ENCODE measurements at places on chromosomes 1 and 21.

GRCh38 chr1:70528590-70529333, 117.7 kb downstream of the CTH start:
- peak; percentile 4 for DNase-seq

DNA sequence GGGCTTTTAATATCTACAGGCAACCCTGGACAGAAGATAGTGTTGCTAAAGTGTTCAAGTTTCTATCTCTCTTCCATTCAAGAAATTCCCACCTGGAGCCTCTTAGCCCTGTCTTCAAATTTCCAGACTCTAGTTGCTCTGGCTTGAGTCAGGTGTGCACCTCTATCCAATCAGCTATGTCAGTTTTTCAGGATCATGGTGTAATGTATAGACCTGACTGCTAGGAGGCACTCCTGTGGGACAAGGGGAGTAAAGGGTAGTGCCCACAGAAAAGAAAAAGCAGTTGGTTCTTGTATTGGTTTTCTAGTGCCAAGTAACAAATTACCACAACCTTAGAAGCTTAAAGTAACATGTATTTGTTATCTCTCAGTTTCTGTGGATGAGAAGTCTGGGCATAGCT, 6.2 kb upstream of the ZRANB2 start:
- no peak for DNase-seq

- DNase-seq, result no peak
Measured at GRCh38 chr1:178092878-178093493, 918 bp upstream of the RASAL2 start.

GRCh38 chr1:172670791-172671190, 11.9 kb downstream of the FASLG start:
- DNase-seq, result no peak

GRCh38 chr1:27885114-27885528, 12.8 kb downstream of the THEMIS2 start:
- no peak for DNase-seq

GRCh38 chr21:44499211-44499560, 40.8 kb downstream of the KRTAP10-1 start:
- no peak for DNase-seq

- DNase-seq, result no peak
Measured at GRCh38 chr1:29584776-29585175, 348.5 kb downstream of the PTPRU start.

DNA sequence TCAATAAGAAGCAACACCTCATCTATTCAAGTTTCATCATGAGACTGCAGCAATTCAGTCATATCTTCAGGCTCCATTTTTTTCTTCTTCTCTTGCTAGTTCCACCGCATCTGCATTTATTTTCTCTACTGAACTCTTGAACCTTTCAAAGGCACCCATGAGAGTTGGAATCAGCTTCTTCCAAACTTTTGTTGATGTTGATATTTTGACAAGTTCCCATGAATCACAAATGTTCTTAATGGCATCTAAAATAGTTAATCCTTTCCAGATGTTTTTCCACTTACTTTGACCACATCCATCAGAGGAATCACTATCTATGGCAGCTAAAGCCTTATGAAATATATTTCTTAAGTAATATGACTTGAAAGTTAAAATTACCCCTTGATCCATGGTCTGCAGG, 434.3 kb downstream of the GPATCH2 start:
- no peak for DNase-seq

GRCh38 chr1:21308330-21308729, 18.1 kb upstream of the ECE1 start:
- DNase-seq, result no peak

DNA sequence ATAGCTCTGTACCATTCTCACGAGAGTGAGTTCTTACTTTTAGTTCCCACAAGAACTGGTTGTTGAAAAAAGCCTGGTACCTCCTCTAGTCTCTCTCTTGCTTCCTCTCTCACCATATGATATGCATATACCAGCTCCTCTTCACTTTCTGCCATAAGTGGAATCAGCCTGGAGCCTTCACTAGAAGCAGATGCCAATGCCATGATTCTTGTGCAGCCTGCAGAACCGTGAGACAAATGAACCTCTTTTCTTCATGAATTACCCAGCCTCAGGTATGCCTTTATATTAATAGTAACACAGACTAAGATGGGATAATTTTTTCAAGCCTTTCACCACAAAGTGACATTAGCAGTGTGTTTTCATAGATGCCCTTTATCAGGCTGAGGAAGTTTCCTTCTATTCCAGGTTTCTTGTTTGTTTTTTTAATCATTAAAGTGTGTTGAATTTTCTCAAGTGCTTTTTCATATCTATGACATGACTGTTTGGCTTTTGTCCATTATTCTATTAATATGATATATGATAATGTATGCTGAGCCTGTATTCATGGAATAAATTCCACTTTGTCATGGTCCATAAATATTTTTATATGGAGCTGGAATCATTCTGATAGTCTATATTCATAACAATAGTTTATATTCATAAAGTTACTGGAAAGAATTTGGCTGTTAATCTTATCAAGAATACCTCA, 40.7 kb upstream of the C1orf185 start:
- DNase-seq, result no peak

DNA sequence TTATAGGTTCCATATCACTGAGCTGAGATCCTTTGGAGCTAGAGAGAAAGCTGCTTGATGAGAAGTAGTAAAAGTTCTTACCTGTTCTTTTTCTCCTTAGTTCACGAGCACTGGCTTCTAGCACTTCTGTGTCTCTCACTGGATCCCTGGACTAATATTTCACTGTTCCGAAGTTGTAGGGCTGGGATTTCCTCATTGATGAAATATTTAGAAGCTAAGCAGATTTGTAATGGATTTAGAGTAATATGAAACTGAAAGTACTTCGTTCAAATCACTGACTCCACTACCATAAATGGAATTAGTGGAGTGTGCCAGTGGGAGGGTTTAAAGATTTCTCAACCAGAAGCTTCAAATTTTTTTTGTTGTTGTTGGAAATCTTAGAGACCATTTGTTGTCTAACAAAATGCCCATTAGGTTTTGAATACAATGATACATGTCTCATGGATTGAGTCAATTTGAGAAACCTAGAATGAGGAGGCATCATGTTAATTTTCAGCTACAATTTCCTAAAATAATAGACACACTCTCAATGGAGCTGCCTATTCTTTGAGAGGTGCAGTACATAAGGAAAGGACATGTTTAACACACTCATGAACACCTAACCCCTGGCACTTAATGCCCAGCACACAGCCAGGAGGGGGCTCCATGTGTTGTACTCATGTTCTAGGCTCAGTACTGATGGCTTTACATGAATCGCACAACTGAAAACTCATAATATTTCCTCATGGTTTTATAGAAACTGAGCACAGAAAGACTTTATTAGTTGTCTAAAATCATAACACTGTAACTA, at the start of gene GBP1:
Gene GBP1, minus strand, starts transcription at position 130 of the 790 bp plus-strand sequence. CDS start 1,974 bp downstream, outside the sequence.
- DNase-seq, result no peak

GRCh38 chr1:205319081-205320018, 2.2 kb downstream of the NUAK2 start:
- DNase-seq, result no peak

DNA sequence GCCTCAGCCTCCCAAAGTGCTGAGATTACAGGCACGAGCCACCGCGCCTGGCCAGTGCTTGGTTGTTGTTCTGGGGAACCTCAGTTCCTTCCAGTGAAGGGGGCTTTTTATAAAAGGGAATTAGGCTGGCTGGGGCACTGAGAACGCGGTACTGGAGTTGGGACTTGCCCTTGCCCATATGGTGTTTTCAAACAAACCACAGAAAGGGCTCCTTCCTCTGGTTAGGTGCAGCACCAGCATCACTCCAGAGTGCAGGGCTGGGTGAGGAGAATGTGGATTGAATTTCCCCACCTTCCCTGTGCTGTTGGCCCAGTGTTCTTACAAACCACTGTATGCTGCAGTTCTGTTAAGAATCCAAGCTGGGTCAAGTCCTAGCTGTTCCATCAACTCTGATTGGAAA, 5.3 kb downstream of the MAN1C1 start:
- DNase-seq, result no peak

- no peak for DNase-seq
Measured at GRCh38 chr1:175901076-175901836, 157.9 kb upstream of the TNR start.

- no peak for DNase-seq
Measured at GRCh38 chr1:206796116-206796515, 23.8 kb upstream of the IL10 start.

DNA sequence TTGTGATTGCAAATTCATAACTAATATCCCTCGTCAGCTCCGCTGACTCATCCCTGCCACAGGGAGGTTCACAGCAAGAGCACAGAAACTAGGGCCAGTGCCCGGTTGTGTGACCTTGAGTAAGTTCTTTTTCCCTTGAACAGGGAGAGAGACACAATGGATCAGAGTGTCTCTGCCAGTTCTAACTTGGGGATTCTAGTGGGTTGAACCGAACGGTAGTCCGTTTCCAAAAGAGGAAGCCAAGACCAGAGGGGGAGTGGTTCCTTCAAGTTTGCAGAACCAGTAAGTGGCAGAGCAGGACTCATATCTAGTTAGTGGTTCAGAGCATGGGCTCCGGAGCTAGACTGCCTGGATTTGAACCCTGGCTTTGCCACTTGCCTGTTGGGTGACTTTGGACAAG, 4.9 kb upstream of the SHISA4 start:
- no peak for DNase-seq

DNA sequence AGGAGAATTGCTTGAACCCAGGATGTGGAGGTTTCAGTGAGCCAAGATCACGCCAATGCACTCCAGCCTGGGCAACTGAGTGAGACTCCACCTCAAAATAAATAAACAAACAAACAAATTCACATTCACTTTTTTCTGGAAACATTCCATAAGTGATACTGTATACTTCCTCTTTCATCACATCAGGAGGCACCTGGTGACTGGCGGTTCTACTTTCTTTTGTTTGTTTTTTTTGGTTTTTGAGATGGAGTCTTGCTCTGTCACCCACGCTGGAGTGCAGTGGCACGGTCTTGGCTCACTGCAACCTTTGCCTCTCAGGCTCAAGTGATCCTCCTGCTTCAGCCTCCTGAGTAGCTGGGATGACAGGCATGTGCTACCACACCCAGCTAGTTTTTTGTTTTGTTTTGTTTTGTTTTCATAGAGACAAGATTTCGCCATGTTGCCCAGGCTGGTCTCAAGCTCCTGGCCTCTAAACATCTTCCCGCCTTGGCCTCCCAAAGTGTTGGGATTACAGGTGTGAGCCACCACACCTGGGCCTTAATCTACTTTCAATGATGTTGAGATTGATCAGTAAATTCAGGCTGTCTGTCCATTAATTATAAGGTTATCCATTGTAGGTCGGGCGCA, 10.7 kb downstream of the HAPLN2 start:
- no peak for DNase-seq

GRCh38 chr21:34935452-34935851, 113.7 kb downstream of the RUNX1 start:
- DNase-seq, result no peak

- DNase-seq, result no peak
Measured at GRCh38 chr1:45403298-45403697, 63.1 kb upstream of the MUTYH start.

DNA sequence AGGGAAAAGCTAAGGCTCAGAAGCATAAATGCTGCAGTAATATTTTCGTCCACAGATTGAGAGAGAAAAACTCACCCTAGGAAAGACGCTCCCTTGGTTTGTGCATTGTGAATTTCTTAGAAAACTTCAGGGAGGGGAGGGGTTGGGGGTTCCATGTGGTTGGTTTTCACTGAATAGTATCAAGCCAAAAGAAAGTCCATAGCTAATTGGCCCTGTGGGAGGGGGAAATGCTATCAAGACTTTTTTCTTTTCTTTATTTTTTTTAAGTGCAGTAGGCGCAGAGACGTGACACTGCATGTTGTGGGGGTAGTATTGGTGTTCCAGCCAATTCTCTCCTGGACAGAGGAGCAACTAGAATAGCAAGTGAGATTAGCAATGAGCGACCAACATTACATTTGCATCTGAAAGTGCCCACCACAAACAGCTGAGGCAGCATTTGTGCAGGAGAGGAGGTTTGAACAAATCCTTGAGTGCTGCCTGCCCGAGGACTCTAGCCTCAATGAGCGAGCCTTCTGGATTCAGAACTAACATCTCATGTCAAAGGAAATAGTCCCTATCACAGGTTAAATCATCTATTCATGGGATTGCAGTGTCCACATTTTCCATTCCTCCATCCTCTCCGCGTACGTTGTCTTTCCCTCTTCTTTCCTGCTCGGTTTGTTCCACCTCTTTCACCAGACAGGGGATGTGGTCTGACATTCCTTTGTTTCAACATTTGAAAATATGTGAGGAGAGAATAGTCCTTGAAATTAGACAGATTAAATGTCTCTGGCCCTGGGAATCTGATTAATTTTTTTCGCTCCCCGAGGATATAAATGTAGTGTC, 118.0 kb upstream of the MARK1 start:
- no peak for DNase-seq

GRCh38 chr1:64798872-64799271, 54.0 kb downstream of the RAVER2 start:
- DNase-seq, result no peak

DNA sequence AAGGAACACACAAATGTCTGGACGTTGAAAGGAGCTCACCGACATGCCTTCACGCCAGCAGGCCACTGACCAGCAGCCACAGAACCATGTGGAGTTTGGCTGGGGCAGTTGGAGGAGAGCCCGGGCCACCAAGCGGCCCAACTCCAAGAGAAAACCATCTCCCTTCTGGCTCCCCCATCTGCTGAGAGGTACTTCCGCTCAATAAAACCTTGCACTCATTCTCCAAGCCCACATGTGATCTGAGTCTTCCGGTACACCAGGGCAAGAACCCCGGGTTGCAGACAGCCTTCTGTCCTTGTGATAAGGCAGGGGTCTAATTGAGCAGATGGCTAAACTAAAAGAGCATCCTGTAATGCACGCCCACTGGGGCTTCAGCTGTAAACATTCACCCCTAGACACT, 24.4 kb downstream of the RGS4 start:
- no peak for DNase-seq

DNA sequence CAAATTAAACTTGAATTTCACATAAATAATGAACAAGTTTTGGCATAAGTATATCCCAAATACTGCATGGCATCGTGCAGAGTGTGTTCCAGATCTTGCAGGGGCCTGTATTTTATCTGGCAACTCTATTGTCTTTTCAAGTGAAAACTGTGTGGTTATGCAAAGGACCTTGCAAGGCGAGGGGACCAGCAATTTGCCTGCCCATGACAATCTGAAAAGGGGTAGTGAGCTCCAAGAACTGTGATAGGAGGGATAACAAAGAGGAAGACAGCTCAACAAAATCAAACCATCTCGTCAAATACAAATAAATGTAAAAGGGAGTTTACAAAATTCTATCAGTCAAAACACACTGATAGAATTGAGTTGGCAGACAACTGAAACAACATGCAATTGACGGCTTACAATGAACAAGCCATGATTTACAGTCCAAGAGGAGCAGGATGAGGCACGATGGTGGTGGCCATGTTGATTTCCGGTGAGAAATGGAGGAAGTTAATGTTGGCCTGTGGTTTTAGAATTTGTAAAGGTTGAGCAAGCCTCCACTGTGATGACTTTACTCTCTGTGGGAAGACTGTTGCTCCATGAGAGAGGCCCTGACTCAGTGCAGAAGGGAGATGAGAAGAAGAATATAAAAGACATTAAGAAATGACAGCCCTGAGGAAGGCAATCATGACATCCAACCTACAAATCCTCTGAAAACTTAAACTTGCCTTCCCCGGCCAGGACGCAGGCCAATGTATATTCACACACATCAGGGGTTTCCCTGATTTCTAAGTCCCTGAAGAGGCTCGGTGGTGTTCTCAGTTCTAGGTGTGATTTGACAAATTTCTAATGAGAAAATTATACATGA, 132.2 kb downstream of the ADSS2 start:
- peak; percentile 54 for DNase-seq

Measured in GM19239 (cell line).